Effector CD8-positive, alpha-beta T cell (primary cell): ENCODE measurements at places on chromosomes 6 and 20.

DNA sequence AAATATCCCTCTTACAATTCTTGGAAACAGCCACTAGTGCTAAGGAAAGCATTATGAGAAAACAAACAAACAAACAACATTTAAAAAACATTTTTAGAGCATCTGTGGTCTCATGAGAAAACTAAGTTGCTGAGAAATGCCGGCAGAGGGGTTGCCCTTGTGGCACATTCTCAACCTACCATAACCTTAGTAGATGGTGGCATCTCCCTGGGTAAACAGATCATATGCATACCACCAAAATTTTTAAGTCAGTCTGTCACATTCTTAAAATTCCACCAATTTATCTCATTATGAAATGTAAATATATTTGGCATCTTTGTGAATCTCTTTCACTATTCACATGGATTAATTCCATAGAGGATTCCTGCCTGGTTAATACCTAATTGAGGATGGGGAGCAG is 575.7 kb upstream of the MARCKS start:
- no peak for DNase-seq

DNA sequence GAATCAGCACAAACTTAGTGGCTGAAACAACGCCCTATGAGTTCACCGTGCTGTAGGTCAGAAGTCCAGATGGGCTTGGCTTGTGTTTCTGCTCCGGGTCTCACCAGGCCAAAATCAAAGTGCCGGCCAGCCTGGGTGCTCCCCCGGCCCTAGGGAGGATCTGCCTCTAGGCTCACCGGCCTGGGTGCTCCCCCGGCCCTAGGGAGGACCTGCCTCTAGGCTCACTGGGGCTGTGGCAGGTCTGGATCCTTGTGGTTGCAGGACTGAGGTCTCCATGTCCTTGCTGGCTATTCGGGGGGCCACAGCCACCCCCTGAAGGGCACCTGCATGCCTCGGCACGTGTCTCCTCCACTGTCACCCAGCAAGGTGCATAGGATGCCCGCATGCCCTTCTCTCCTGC is 216.3 kb downstream of the TAF4 start:
- no peak for DNase-seq

DNA sequence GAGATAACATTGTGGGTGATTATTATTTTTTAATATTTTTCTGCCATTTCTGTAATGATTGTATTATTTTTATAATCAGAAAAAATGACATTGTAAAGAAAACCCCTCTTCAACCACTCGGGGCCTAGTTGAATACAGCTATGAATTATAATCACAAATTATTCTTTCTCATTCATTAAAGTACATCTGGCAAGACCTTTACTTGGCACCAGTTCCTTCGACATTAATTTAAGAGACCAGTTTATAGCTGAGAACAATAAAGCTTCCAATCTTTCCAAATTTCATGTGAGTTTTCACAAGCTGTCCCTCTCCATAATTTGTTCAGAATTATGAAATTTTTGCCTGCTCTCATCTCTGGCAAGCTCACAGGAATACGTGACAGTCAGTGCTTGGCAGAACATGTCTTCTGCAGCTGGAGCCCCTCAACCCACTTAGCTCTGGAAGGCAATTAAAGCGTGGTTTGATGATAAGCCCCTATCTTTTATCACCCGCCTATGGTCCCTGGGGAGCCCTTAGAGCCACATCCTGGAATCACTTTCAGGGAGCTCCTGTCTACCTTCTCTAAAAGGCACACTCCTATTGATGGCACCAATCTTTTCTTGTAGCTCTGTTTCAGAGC is 237.2 kb upstream of the PRND start:
- DNase-seq = no peak

DNA sequence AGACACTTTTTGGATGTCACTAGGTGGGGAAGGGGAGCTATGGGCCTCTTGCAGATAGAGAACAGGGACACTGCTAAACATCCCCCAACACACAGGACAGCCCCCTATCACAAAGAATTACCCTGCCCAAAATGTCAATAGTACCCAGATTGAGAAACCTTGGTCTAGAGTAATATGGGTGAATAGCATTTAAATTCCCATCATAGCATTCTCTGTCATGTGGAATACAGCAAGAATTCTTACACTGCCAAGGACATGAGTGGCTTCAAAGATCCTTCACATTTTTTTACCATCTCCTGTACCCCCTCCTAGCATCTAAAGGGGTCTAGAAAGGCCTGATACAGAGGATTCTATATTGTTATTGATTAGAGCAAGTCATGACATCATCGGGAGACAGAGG is 83.1 kb upstream of the SSTR4 start:
- no peak for DNase-seq

GRCh38 chr20:51275826-51276225 is 252.9 kb upstream of the KCNG1 start:
- no peak for DNase-seq

DNA sequence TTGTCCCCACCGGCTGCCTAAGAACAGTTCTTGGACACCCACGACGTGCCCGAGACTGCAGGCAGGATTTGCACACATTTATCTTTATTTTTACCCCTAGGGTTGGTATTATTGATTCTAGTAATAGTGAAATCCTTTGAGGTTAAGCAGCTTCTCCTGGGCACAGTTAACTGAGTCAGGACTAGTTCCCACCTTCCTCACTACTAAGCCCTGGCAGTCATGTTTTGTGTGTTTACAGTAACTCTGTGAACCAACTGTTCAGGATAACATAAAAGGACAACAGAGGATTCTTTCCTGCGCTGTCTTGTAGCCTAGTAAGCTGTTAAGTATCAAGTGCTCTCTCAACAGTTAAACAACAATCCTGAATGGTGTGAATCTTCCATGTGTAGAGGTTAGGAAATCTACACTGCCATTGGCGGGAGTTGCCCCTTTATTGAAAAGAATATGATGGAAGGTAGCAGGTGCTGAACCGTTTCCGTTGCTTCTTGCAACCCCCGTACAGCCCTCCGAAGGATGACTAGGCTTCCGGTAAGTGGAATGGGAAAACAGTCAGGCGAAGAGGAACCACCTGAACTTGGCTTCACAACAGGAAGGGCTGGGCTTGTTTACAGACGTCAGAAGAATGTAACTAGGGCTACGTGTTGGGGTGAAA is 979 bp upstream of the SOD2 start:
- DNase-seq = peak; percentile 4

- DNase-seq = no peak
These were observed 22.9 kb downstream of the DNAJC5 start for GRCh38 chr20:63917811-63918210.

DNA sequence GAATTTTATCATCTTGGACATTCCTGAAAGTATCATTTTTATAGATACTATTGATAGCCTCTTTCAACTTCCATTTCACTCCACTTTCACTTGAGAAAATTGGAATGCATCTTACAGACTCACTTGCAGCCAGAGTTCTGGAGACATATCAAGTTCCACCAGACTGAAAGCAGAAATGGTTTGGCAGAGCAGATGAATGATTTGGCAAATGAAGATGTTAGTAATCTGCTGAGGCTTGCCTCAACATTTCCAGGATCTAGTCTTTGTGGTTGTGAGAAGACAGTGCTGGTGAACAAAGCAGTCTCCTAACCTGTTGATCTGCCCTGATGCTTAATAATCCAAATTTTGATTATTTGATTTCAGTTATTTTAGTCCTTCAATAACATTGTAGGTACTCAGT is 202.6 kb downstream of the TRDN start:
- no peak for DNase-seq

DNA sequence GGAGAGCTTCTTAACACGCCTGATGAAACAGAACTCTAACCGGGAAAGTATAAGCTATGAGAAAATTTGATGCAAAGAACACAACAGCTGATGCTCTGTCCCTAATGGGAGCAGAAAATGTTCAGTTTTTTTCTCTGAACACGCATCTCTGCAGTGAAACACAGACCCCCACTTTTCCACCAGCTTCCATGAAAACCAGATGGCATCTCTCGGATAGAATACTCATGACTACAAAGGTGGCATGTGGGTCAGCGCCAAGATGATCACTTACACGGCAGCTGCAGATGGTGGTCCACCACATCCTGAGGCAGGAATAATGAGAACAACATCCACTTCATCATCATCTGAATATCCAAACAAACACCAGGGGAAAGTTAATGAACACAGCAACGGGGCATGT is 85.2 kb upstream of the CNR1 start:
- DNase-seq = no peak

GRCh38 chr6:144263786-144264185 is 21.3 kb upstream of the UTRN start:
- DNase-seq = no peak

GRCh38 chr20:12883507-12883885 is 125.3 kb upstream of the SPTLC3 start:
- no peak for DNase-seq

DNA sequence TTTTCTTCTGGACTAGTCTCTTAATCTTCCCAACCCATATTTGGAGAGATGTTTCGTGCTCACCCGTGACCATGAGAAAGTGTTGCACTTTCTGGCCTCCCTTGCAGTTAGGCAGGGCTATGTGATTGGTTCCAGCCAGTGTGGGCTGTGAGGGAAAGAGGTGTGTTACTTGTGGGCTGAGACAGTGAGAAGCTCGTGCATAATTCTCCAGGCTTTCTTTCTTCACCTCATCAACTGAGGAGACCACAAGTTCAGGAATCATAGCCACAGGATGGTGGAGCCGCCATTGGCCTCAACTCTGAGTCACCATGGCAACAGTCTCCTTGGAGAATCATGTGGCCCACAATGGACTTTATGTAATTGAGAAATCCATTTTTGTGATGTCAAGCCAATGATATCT is 57.5 kb upstream of the FUCA2 start:
- DNase-seq = no peak

DNA sequence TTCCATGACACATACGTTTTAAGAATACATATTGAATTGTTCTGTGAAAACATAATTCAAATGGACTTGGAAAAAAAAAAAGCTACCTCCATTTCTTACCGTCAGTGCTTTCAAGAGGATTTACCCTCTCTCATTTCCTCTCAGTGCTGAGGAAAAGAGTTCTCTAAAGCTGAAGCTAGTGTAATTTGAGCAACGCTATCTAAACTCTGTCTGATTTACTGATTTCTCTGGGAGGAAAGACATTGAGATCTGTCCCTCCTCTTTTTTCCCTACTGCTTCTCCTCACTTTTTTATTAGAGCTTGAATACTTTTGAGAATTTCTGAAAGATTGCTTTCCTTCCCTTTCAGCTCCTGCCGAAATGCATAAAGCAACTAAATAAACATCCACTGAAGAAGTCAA is 41.2 kb upstream of the GRIK2 start:
- no peak for DNase-seq

DNA sequence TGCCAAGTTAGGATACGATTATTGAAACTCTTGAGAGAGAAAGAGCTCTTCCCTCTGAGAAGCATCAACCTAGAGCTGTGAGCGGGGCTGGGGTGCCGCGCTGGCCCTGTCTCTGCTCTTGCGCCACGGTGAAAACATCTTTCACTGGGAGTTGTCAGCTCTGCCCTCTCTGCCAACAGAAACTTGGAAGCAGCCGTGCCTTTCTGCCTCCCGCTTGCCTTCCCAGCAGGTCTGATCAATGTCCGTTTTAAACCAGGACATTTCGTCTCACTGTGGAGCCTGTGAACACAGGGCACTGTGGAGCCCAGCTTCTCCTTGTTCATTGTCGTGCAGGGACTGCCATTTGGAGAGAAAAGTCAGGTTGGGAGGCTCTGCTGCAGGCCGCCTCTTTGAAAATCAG is 249.2 kb upstream of the PMEPA1 start:
- DNase-seq = no peak

- DNase-seq = no peak
These were observed 11.8 kb upstream of the FILIP1 start for GRCh38 chr6:75505424-75505823.

DNA sequence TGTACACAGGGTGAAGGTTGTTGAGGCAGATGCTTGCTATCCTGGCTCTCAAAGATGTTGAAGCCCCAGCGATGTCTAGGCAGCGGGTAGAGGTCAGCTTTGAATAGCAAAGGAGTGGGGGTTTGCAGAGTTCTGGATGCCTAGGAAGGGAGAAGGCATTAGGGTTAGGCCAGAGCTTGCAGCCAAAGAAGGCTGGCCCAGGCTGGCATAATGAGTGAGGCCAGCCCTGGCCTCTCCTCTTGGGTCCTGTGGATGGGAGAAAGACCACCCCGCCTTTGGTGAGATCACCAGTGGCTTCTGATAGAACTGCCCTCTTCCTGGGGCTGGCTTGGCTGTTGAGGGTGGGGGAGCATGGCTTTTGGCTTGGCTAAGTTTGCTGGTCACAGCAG is 406 bp upstream of the WFDC5 start:
- DNase-seq = no peak

GRCh38 chr6:134238960-134239795 is 78.7 kb downstream of the SGK1 start:
- no peak for DNase-seq

- no peak for DNase-seq
These were observed 9.8 kb downstream of the DUSP15 start for GRCh38 chr20:31860390-31861134.
